ENCODE measurements at places on chromosomes 6 and 20. TPM values are rescaled to one million over a fixed set of nuclear protein-coding genes. Genes with fewer than 3 reads are reported as not detected.

The GABRR2 gene
- total RNA-seq = 1.7 TPM

The PPP1R16B gene
- total RNA-seq = 7.6 TPM

The PAK5 gene
- total RNA-seq = not detected

The TSHZ2 gene
- total RNA-seq = 22.0 TPM

The ARMH2 gene
- not detected for total RNA-seq

The EPHA7 gene
- total RNA-seq = 0.77 TPM

The OOEP gene
- total RNA-seq = not detected

The POU3F2 gene
- not detected for total RNA-seq

The CDSN gene
- total RNA-seq = not detected

The DNAAF9 gene
- total RNA-seq = 10.0 TPM
